ENCODE measurements at places on chromosomes 4 and X.

DNA sequence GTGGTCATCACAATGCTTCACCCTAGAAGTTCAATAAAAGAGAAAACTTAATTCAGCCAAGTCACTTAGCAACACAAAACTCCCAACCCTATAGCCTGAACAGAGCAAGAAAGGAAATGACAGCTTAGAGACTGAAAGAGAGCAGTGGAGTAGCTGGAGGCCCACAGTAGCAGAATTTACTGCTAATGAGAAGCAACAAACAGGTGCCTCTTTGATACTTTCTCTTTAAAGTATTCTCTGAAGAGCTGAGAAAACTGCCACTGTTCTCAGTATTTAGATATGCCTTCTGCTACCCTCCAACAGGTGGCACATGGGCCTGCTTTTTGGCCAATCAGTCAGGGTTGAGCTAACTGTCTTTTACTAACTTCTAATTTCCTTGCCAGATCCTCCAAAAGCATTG lies 240.0 kb downstream of the GPC3 start:
- DNase-seq, result no peak

DNA sequence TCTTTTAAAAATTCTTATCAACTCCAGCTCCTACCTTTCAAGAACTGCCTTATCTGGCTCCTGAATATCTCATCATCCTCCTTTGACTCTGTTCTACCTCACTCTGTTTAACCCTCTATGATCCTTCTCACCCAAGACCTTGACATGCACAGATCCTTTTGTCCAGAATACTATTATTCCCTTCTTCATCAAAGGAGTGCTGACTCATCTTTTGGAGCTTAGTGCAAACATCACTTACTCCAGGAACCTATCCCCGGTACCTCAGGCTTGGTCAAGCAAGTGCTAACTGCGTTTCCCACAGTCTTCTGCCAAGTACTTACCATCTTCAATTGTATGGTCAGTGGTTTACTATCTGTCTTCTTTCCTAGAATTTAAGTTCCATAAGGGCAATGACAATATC lies 96.0 kb downstream of the PAPSS1 start:
- no peak for DNase-seq

- no peak for DNase-seq
Observed at GRCh38 chr4:106314960-106315359, 1.0 kb downstream of the TBCK start.

DNA sequence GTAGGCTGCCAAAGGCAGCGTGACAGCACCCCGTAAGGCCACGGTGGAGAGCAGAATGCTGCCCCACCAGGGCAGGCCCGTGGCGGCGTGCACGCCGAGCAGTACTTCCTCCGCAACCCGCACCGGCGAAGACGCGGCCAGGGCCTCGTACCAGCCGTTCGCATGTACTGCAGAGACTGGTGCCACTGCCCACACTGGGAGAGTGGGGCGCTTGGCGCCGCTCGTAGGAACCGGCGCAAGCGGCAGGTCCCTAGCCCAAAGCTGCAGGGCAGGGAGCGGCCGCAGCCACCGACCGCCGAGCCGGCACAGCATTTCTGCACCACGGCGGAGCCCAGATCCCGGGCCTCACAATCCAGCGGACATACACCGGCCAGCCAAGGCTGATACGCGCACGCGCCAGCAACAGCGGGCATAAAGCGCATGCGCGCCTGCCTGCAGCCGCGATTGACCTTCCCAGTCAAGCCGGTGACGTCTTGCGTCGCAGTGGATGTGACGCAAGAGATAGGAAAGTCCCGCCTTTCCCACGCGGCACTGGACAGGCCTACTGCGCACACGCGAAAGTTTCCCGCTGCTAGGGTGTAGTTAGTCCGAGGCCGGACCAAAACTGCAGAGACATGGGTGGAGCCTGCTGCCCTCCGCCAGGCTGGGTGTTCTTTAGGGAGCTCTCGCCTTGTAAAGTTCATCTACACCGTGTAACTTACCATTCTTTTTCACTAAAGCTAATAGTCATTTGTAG lies at the start of gene COX18:
TSS of gene COX18 (minus strand) at position 379 of the 736 bp plus-strand sequence. CDS start at position 312, 67 bp downstream.
- DNase-seq, result peak; percentile 94

DNA sequence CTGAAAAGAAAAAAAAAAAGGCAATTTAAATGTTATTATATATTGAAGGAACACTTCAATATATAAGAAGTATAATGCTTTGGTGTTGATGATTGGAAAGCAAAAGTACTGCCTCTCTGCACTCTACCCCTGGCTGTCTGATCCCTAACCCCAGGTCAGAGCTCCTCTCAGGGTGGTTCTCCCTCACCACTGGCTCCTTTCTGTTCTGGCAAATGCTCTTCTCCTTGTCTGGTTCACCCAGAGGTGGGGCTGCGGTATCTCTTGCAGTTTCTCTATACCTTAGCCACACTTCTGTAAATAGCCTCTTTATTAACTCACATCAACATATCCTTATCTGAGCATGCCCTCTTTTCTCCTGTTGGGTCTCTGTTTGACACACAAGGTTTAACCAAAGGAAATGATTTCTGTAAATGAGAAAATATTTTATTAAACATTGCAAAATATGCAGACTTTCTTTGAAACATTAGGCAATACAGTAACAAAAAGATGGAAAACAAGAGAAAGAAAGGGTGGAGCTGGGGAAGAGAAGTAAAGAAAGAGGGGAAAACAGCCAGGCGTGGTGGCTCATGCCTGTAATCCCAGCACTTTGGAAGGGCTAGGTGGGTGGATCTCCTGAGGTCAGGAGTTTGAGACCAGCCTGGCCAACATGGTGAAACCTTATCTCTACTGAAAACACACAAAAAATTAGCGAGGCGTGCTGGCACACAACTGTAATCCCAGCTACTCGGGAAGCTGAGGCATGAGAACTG lies 45.7 kb downstream of the ING2 start:
- DNase-seq, result no peak

DNA sequence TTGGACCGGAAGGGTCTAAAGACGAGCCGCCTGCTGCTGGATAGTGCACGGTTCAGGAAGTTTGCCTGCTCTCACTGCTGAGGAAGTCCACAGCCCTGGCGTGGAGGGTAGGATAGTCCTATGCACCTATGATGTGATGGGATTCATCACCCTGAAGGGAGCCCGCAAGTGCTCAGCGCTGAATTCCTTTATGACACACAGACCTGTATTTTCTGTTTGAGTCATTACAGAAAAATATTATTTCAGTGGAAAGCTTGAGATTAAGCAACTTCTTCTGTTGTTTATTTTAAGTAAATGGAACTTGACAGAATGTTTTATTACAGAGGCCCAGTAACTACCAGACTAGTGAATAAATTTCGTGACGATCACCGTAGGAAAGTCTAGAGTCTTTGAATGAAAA lies 123.2 kb downstream of the TRIML1 start:
- DNase-seq, result no peak

GRCh38 chr4:173420324-173420752 lies 21.4 kb upstream of the SCRG1 start:
- no peak for DNase-seq

- DNase-seq, result peak; percentile 88
Observed at GRCh38 chr4:56301181-56301996, 85.9 kb downstream of the AASDH start.

- no peak for DNase-seq
Observed at GRCh38 chr4:13920901-13921300, 293.4 kb upstream of the BOD1L1 start.

- peak; percentile 38 for DNase-seq
Observed at GRCh38 chr4:154779362-154779947, 1.6 kb upstream of the RBM46 start.

DNA sequence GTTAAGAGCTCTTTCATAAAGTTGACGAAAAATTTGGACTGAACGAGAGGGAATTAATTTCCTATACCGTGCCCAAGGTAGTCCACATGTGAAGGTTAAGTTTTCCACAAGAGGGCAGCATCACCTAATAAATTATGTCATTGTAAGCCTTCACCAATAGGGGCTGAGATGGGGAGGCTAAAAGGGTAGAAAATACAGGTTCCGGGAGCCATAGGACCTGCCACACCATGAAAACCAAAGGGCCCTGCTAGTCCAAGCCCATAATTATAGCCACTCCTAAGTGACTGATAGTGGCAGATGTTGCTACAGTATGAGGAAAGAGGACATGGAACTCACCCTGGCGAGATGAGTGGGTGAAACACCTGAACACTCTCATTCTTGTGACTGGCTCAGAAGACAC lies 122.2 kb downstream of the SHROOM4 start:
- DNase-seq, result peak; percentile 74

- no peak for DNase-seq
Observed at GRCh38 chrX:41733939-41734338, 10.0 kb downstream of the GPR82 start.

DNA sequence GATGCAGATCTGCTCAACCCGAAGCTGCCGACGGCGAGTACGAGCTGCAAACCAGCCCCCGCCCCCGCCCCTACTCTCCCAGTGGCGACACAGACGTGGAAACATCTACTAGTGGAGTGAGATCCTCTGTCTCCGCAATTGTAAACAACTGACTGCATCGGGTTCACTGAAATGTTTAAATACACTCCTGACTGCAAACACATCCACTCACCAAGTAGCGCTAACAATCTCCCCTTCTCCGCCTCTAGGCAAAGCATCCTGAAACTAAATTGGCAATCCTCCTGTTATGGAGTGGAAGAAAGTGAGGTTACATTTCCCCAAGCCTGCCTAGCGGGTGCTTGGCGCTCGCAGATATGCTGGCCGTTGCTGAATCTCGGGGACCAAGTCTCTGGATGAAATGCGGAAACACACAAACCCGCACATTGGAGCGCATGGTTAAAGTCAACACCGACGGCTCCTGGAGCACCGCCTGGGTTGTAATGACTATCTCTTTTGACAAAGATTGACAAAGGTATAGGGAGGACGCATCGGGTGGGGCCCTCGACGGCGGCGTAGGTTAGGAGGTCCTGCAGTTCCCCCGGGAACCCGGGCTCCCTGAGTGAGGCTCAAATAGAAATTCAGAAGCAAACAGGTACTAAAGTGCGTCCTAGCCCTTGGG lies 117.0 kb upstream of the TEX13C start:
- no peak for DNase-seq

DNA sequence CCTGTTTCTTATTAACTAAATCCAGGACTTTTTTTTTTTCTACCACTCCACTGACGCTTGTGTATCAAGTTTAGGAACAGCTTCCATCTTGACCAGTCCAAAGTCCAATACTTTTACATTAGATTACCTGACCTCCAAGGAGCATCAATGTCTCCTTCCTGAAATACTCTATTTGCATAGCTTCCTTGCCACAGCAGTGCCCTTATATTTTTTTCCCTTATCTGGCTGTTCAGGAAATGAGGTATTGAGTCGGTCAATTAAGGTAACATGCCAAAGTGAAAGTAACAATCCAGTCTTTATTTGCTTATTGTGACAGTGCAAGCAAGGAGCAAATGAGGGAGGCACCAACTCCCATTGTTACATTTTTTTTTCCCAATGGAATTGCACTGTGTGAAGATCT lies 730.8 kb upstream of the NDST4 start:
- DNase-seq, result no peak

DNA sequence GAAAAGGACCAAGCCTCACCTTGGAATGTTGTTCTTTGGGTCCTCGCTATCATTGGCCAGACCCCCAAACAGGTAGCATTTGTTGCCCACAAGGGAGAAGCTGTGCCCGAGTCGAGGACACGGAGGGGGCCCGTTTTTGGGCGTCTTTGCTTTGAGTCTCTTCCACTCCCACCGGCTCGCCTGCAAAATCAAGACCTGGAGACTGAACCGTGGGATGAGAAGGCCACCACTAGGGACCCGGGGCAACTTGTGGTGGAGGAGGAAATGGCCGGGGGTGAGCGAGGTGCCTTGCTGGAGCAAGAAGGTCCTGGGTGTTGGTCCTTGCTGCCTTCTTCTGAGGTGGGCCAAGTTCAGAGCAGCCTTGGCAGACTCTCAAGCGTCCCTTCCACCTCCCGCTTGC lies 7.5 kb downstream of the HCFC1 start:
- DNase-seq, result no peak

DNA sequence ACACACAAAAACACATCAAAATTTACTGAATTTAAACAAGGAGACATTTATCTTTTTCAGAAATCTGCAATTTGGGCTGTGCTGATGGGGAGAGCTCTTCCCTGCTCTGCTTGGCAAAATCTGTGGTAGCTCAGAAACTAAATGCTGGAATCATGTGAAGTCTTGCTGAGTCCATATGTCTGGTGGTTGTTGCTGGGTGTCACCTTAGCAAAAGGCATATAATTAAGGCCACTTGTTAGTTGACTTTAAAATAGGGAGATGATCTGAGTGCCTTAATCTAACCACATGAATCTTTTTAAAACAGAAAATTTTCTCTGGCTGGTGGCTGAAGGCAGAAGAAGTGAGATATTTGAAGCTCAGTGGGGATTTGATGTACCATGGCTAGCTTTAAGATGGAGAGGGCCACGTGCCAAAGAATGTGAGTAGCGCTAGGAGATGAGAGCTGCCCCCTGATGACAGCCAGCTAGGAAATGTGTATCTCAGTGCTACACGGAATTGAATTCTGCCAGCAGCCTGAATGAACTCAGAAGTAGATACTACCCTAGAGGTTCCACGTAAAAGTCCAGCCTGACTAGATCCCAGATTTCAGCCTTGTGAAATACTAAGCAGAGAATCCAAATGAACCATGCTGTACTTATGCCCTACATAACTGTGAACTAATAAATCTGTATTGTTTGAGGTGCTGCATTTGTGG lies 7.6 kb upstream of the GUF1 start:
- DNase-seq, result no peak

DNA sequence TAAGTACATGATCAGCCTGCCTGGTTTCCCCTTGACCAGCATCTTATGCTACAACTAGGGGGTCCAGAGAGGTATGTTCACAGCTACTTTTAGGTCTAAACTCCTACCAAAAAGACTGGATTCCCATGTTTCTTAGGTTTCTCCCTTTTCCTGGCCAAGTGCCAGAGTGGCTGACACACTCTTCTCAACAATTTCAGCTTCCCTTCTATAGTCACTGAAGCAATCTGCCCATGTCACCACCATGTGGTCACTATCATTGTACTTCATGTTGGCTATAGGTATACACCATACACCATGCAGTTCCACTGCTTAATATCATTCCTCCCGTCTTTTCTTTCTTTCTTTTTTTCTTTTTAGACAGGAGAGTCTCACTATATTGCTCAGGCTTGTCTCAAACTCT lies 66.9 kb downstream of the KLHL13 start:
- DNase-seq, result no peak

DNA sequence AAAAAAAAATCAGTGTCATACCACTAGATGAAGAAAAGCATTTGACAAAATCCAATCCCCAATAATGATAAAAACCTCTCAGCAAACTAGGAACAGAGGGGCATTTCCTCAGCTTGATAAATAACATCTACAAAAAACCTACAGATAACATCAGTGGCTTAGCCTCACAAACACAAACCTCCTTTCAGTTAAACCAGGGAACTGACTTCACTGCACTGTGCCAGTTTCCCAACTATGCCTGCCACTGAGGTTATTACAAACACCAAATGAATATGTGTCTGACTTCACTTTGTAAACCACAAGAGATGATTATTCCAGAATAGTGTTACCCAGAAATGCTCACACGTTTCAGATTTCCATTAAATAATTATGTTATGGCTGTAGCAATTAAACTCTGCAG lies 15.3 kb downstream of the MTMR8 start:
- no peak for DNase-seq

GRCh38 chrX:57083143-57083542 lies 38.2 kb downstream of the SPIN2B start:
- DNase-seq, result no peak

GRCh38 chr4:131302108-131302507 lies 1847.0 kb upstream of the PCDH10 start:
- no peak for DNase-seq
